ENCODE measurements at places on chromosomes 12 and 14.
A peak's percentile ranks its signal among the peaks of the same experiment; 100 is the strongest.

DNA sequence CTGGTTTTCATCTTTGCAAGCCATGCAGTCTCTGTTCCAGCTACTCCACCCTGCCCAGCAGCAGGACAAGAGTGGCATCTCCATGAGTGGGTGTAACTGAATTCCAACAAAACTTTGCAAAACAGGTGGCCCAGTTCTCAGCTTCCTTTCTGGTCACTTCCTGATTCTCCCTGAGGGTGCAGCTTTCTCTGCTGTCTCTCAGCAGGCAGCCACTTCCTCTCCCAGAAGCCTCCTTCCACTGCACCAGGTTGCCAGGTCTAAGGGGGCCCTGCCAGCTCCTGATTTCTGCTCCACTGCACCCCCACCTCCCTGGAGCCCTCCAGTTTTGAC is 341.0 kb upstream of the FKBP4 start:
- no peaks in the 10 kb centered on the region for H3K27me3 ChIP-seq
- no peak for DNase-seq
- no peak overlapping the region for H3K27ac ChIP-seq
- H3K4me3 ChIP-seq, result no peak overlapping the region
- no peaks in the 10 kb centered on the region for H3K4me1 ChIP-seq

DNA sequence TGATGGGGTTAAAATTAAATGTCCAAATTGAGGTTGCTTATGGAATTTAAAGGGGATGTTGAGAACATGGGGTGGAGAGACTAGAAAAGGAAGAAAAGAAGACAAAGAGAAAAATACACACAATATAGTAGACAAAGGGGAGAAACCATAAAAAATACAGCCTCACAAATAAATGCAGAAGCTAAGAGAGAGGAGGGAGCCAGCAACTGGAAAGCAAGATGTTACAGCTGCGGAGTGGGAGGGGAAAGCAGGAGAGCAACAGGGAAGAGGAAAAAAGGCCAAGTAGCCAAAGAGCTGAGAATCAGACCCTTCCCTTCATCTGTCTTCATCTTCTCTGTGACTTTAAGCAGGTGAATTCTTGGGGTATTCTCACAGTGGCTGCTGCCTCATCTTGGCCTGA is 39.7 kb upstream of the SMUG1 start:
- peaks cover 8% of the 10 kb centered on the region for H3K36me3 ChIP-seq
- H3K4me1 ChIP-seq, result peaks cover 10% of the 10 kb centered on the region
- H3K4me3 ChIP-seq, result no peak overlapping the region
- no peak for DNase-seq
- H3K27ac ChIP-seq, result no peak overlapping the region

DNA sequence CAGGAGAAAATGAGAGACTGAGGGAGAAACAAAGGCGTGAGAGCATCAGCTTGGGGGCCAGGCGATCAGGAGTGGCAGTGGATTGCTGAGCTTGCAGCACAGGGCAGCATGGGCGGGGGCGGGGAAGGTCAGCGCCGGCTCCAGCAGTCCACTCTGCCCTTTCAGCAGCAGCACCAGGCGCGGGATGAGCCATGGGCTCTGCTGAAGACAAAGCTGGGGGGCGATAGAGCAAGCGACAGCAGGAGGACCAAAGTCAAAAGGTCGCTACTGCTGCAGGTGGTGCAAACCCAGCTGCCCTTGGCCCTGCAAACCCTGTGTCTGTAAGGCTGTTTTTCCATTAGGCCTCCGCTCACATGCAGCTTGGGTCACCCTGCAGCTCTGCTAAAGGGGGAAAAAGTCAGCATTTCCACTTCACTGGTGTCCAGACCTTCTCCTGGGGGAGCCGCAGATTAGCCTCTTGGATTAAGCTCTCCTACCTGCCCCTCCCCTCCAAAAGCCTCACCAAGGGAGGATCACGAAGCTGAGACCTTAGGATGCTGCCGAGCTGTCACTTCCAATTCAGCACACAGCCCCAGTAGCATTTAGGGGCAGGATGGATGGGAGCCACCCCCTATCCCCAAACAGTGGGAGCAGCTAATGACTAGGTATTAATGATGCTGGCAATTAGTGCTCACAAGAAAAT is 204.8 kb downstream of the DPF3 start:
- no peak overlapping the region for H3K4me3 ChIP-seq
- H3K27ac ChIP-seq, result no peak overlapping the region
- peaks cover 1% of the 10 kb centered on the region for H3K27me3 ChIP-seq
- H3K4me1 ChIP-seq, result no peaks in the 10 kb centered on the region

DNA sequence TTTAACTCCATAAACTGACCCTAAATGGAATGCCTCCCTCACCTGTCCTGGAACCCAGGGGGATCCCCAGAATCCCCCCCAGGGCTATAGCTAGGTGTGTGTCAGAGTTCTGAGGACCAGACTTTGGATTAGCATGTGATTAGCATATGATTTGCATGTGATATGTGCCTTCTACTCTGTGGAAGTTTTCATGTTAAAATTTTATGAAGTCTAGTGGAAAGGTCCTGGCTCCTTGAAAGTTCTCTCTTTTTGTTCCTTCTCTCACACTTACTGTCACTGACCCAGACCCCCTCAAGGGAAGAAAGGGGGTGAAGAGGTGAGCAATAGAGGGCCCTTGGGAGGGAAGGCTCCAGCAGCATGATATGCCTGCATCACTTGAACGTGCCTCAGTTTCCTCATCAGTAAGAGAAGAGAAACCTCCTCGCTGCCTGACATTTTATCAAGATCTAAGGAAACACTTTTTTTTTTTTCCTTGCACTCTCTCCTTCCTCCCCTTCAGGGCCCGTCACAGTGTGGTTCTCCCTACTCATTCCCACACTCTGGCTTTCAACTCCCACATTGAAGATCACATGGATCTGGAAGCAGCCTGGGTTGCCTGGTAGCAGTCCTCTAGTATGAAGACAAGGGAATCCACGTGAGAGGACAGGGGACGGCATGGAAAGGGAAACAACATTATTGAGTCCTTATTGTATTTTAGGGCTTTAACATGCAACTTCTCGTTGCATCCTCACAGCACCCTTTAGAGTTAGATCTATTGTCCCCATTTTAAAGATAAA is 3.3 kb upstream of the C1QL4 start:
- DNase-seq, result no peak
- H3K27ac ChIP-seq, result no peak overlapping the region
- H3K4me3 ChIP-seq, result no peak overlapping the region

GRCh38 chr12:93113317-93114006 is 184.4 kb upstream of the EEA1 start:
- no peaks in the 10 kb centered on the region for H3K4me1 ChIP-seq
- no peaks in the 10 kb centered on the region for H3K27me3 ChIP-seq
- DNase-seq, result no peak
- no peaks in the 10 kb centered on the region for H3K36me3 ChIP-seq
- H3K27ac ChIP-seq, result no peak overlapping the region
- no peak overlapping the region for H3K4me3 ChIP-seq

DNA sequence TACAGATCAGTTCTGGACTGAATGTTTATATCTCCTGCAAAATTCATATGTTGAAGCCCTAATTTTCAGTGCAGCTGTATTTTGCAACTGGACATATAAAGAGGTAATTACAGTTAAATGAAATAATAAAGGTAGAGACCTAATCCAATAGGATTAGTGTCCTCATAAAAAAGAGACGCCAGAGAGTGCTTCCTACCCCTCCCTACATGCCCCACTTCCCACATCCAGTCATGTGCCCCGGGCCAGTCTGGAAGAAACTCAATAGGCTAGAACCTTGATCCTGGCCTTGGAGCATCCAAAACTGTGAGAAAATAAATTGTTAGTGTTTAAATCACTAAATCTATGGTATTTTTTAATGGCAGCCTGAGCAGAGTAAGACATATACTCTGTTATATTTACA is 172.3 kb downstream of the ALG10B start:
- no peak overlapping the region for H3K4me3 ChIP-seq
- H3K36me3 ChIP-seq, result no peaks in the 10 kb centered on the region
- H3K4me1 ChIP-seq, result no peaks in the 10 kb centered on the region
- no peak for DNase-seq
- no peak overlapping the region for H3K27ac ChIP-seq
- H3K27me3 ChIP-seq, result no peaks in the 10 kb centered on the region

- no peak overlapping the region for H3K27ac ChIP-seq
- H3K27me3 ChIP-seq, result no peaks in the 10 kb centered on the region
- H3K4me1 ChIP-seq, result no peaks in the 10 kb centered on the region
- H3K36me3 ChIP-seq, result no peaks in the 10 kb centered on the region
Measured at GRCh38 chr12:82517808-82518207, 159.5 kb downstream of the METTL25 start.

DNA sequence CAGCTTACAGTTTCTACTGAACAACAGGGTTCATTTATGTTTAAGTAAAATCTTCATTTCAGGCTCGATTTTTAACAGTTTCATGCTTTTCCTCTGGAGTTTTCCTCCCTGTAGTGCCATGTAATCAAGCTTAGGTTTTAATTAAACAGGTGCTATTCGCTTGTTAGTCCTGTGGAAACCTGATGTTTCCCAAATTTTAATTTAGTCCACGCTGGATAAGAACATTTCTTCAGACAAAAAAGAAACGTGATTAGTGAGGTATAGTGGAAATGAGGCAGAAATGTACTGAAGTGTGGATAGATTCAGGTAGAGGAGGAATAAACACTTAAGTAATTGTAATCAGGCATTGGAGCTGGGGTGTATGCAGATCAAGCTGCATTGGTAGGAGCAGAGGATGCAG is 1217.5 kb downstream of the AACS start:
- no peaks in the 10 kb centered on the region for H3K36me3 ChIP-seq
- DNase-seq, result no peak
- no peaks in the 10 kb centered on the region for H3K27me3 ChIP-seq
- no peak overlapping the region for H3K4me3 ChIP-seq
- no peaks in the 10 kb centered on the region for H3K4me1 ChIP-seq

- H3K4me1 ChIP-seq, result peaks cover 2% of the 10 kb centered on the region
- H3K27me3 ChIP-seq, result no peaks in the 10 kb centered on the region
- H3K27ac ChIP-seq, result no peak overlapping the region
- no peak for DNase-seq
- H3K36me3 ChIP-seq, result no peaks in the 10 kb centered on the region
- no peak overlapping the region for H3K4me3 ChIP-seq
Measured at GRCh38 chr12:82740129-82741000, 53.7 kb downstream of the TMTC2 start.

GRCh38 chr12:28870839-28871440 is 278.1 kb upstream of the FAR2 start:
- H3K4me1 ChIP-seq, result no peaks in the 10 kb centered on the region
- no peaks in the 10 kb centered on the region for H3K36me3 ChIP-seq
- no peak overlapping the region for H3K27ac ChIP-seq
- peaks cover 4% of the 10 kb centered on the region for H3K27me3 ChIP-seq

GRCh38 chr14:60102389-60102788 is 10.7 kb downstream of the PCNX4 start:
- H3K27ac ChIP-seq, result no peak overlapping the region
- H3K4me3 ChIP-seq, result no peak overlapping the region
- no peak for DNase-seq
- H3K36me3 ChIP-seq, result peaks cover 34% of the 10 kb centered on the region
- peaks cover 6% of the 10 kb centered on the region for H3K4me1 ChIP-seq
- H3K27me3 ChIP-seq, result no peaks in the 10 kb centered on the region

DNA sequence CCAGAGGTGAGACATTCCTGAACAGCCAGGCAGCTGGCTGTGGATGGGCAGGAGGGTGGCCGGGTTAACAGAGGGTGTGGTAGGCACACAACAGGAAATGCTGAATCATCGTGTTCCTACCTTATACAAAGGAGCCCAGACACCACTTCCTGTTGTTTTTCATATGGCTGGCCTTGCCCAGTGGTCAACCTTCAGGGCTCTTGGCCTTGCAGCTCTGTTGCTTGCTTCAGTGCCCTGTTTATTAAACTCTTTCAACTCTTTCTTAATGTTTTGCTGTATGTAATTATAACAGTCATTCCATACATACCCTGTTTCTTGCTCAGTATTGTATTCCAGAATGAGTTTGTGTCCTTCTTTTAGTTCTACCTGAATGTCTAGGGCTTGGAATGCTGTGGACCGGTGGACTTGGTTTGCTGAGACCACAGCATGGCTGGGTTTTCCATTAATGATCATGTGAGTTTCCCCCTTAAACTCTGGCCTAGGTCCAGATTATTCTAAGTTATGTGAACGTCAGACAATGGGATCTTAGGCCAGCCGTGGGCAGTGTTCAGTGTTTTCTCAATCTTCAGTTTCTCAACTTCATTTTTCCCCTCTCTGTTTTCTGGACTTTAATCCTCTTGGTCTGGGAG is 11.9 kb downstream of the CFAP54 start:
- H3K27me3 ChIP-seq, result no peaks in the 10 kb centered on the region
- peak overlapping the region; percentile 25 for H3K4me3 ChIP-seq
- peak overlapping the region; percentile 89 for H3K27ac ChIP-seq
- peaks cover 54% of the 10 kb centered on the region for H3K4me1 ChIP-seq
- peak; percentile 57 for DNase-seq

GRCh38 chr12:45446013-45446412 is 230.1 kb downstream of the ANO6 start:
- H3K36me3 ChIP-seq, result peaks cover 2% of the 10 kb centered on the region
- no peaks in the 10 kb centered on the region for H3K4me1 ChIP-seq
- H3K27me3 ChIP-seq, result peaks cover 7% of the 10 kb centered on the region
- DNase-seq, result no peak

GRCh38 chr14:94292872-94293577 is at the start of gene SERPINA10:
Gene SERPINA10 (minus strand): TSS chr14:94293268. CDS start chr14:94290593, 2,675 bp downstream.
- no peaks in the 10 kb centered on the region for H3K4me1 ChIP-seq
- no peaks in the 10 kb centered on the region for H3K36me3 ChIP-seq
- H3K27ac ChIP-seq, result no peak within 1 kb of the TSS
- no peak for DNase-seq
- H3K4me3 ChIP-seq, result no peak within 1 kb of the TSS
- H3K27me3 ChIP-seq, result no peaks in the 10 kb centered on the region

DNA sequence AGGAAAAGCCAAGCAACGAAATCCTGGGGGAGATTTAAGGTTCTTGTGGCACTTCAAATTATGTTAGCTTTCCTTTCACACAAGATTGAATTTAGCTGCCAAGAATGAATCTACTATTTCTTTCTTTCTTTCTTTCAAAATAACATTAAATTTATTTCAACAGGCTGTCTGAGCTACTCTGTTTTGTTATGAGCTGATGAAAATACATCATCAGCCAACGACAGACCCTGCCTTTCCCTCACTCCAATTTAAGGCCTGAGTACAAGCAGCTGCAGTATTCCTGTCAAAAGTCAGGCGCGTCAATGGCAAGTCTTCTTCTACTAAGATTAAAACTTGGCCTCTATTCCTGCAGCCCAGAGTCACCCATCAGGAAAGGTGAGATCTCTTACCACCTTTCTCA is 347.7 kb upstream of the FLRT2 start:
- H3K27ac ChIP-seq, result no peak overlapping the region
- no peaks in the 10 kb centered on the region for H3K36me3 ChIP-seq
- no peak for DNase-seq
- H3K27me3 ChIP-seq, result no peaks in the 10 kb centered on the region
- H3K4me3 ChIP-seq, result no peak overlapping the region

All from activated CD4-positive, alpha-beta memory T cell treated with anti-CD3 and anti-CD28 coated beads, Interleukin-2, amount 10 ng/mL, durations not matched to agents 7 days and 5 days (primary cell).